ENCODE measurements at places on chromosomes 3 and 15.

GRCh38 chr15:39828374-39828931 is 45.8 kb upstream of the FSIP1 start:
- peak; percentile 76 for DNase-seq

- peak; percentile 86 for DNase-seq
Observed at GRCh38 chr3:120795017-120795648, 52.6 kb downstream of the GTF2E1 start.

DNA sequence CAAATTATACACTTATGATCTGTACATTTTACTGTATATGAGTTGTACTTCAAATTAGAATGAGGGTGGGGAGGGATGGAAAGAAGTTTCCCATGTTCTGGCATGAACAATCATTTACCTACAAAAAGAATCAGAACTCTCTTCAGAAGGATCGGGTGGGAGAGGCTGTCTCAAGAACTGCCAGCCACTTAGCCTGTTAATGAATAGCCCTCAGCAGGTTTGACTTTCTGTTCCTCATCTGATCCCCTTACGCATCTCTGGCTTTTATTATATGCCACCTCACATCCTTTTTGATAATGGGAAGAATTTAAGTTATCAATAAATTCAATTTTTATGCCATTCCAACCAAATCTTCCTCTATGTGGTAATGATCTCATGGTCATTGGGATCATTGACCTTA is 168.3 kb upstream of the TGFBR2 start:
- no peak for DNase-seq

DNA sequence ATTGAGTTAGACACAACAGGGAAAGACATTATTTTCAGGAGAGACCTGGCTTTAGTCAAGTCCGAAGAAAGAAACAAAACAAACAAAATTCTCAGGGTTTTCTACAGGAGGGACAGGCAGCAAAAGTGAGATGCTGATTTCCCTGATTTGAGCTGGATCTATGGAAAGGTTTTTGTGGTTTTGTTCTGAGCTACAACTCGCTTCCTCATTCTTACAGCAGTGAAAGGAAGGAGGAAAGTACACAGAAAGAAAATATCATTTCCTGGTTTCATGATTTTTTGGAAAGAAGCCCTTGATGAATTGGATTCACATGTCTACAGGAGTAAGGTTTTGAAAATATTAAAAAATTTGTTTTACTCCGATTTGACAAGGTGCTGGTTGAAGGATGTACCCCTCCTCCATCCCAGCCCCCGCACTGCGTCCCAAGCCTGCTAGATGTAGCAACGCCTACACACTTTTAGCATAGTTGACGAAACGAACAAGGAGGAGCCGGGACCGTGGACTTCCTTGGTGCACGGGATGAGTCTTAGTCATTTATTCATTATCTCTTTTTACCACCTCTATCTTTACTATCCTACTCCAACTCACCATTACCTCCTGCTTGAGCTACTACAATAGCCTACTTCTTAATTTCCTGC is 10.8 kb downstream of the PRICKLE2 start:
- peak; percentile 18 for DNase-seq

DNA sequence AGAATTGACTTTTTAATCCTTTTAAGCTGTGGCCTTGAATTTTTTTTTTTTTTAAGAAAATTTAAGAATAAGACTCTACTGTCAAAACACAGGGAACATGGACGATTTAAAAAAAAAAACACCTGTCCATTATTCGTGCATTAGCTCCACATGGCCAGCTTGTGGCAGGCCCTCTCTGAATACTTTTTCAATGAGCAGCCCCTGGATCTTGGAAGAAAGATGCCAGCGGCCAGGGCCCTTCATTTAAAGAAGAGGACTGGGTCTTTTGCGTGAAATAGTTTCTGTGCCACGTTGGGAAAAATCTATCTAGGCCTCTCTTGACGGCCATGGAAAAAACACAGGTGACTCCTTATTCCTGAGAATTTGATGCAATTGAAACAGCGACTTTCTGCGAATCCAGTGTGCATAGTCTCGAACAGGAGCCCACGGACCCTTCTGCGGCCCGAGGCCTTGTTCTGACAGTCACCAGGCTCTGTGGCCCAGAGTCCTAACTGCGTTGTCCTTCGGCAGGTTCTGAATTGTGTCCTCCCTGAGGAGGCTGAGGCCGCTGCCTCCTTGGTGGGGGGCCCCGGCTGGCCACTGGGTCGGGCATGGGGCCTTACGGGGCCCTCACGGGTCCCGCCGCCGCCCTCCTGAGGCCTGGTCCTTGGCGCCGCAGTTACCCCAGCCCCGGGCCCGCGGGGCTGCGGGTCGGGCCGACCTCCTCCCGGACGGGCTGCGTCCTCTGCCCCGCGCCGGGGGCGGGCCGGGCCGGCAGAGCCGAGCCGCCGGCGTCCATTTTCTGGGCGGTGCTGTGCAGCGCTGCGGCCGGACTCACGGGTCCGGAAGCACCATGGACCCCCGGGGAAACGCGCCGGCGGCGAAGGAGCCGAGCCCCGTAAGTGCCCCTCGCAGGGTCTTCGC is 33.5 kb downstream of the ZBTB38 start:
- peak; percentile 67 for DNase-seq

- DNase-seq = no peak
Observed at GRCh38 chr3:9476935-9477334, 76.7 kb downstream of the LHFPL4 start.

DNA sequence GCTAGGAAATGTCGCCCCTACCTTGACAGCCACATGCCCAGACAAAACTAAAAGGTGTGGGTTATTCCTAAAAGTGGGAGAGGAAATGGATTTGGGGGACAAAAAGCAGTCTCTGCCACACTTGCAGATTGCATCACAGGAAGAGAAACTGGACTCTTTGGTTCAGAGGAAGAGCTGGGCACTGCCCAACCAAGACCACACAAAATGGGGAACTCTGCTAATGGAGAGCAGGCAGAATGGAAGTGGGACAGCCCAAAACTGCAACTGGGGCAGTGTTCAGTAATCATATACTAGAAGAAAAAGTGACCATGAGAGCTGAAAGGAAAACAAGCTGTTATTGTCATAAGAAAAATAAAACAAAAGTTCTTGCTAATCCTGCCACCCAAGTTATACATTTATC is 138.9 kb upstream of the FRMD4B start:
- no peak for DNase-seq

GRCh38 chr3:39220407-39221140 is 28.2 kb upstream of the XIRP1 start:
- no peak for DNase-seq

Measured in Calu3 (cell line).